ENCODE measurements at places on chromosomes 16 and 17.

- no peak for DNase-seq
Observed at GRCh38 chr17:20284570-20285295, 182.6 kb downstream of the LGALS9B start.

- DNase-seq = no peak
Observed at GRCh38 chr16:25009822-25010221, 5.3 kb downstream of the ARHGAP17 start.

GRCh38 chr17:28057731-28058246, 15.3 kb downstream of the NLK start:
- DNase-seq = no peak

GRCh38 chr17:22703204-22703603, 1010.9 kb downstream of the KCNJ18 start:
- no peak for DNase-seq

DNA sequence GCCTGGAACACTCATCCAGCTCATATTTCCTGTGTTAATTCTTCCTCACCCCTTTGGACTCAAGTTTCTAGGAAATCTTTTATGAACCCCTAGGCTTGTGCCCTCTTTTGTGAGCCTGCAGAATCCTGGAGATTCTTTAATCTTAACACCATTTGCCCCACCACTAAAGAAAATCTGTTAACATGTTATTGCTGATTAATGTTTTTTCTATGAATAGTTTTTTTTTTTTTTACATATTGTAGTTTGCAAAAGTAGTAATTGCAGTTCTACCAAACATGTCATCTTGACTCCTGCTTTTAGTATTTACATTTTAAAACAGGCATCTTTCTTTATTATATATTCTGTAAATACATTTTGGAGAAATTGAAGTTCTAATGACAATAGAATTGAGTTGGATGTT, 8.5 kb downstream of the PRSS54 start:
- DNase-seq = no peak

- peak; percentile 96 for DNase-seq
Observed at GRCh38 chr17:81566461-81567126, 14.4 kb upstream of the FAAP100 start.

- no peak for DNase-seq
Observed at GRCh38 chr17:57084361-57084801, 665 bp upstream of the AKAP1 start.

GRCh38 chr16:68070249-68070730, 14.9 kb upstream of the NFATC3 start:
- no peak for DNase-seq

- no peak for DNase-seq
Observed at GRCh38 chr17:2123375-2124251, 68.7 kb downstream of the HIC1 start.

DNA sequence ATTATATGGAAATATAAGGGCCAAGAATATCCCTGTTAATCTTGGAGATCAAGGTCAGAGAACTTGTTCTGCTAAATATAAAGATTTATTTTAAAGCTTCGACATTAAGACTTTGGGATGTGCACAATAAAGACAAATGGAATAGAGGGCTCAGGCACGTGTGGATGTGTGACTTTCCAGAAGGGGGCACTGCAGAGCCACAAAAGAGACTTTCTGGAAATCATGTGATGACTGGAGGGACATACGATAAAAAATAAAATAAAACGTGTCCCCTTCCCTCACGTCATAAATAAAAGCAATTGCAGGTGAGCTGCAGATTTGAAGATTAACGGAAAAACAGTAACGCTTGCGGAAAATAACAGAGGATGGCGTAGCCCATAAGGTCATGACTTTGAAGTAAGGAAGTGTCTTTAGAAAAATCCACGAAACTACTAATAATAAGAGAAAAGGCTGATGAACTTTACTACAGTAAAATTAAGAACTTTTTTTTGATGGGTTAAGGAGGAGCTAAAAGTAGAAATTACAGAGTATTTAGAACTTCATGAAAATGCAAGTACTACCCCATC, 9.4 kb upstream of the ENGASE start:
- no peak for DNase-seq

DNA sequence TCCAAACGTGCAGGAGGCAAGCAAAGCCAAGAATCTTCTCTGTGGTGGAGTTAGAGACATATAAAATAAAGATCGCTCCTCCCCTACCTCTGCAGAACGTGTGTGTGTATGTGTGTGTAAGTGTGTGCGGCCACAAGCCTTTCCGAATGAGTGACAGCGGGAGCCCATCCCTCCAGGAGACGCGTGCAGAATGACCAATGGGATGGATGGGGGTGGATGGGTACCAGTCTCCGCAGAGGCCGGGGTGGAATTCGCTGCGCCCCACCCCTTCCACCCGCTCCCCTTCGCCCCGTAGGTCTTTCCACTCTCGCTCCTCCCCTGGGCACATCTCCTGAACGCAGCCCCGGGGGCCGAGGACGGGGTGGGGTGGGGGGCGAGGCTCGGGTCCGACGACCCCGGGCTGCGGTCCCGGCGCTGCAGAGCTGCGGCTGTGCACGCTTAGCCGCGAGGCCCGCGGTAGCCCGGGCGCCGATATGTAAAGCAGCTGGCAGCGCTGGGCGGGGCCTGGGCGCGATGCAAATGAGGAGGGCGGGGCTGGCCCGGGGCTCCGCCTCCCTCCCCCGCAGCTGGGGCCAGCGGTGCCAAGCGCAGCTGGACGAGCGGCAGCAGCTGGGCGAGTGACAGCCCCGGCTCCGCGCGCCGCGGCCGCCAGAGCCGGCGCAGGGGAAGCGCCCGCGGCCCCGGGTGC, at the start of gene PRKCB:
Gene PRKCB, plus strand, starts transcription at position 594 of the 688 bp plus-strand sequence.
- no peak for DNase-seq

DNA sequence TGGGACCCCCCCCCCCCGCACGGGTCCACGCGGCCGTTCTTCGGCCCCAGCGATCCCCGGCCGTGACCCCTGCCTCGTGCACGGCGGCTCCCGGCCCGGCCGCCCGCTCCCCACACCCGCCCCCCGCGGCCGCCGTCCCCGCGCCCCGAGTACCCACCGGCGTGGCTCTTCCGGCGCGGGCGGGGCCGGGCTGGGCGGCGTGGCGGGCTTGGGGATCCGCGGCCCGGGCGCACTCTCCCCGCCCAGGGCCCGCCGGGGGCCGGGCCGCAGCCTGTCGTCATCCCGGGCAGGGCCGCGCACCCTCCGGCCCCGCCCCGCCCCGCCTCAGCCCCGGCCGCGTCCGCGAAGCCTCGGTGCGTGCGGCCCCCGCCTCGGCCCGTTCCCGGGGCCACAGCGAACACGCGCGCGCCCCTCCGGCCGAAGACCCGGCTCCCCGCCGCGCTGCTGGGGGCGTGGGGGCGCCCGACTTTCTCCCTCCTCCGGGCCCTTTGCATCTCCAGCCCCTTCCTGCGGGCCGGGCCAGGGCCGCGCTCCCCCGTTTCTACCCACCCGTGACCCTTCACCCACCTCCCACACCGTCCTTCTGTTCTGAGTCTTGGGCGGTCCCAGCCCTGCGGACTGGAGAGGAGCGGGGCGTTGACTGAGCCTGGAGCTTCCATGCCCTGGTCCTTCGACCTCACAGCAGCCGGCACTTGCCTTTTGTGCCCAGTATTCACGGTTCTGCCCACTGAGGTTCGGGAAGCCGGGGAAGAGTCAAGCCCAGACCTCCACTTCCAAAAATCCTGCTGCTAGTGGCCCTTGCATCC, 840 bp downstream of the MYO1C start:
- DNase-seq = no peak

- no peak for DNase-seq
Observed at GRCh38 chr16:30032083-30032819, 1.2 kb upstream of the TLCD3B start.

GRCh38 chr17:44363613-44364159, at the start of gene FAM171A2:
Gene FAM171A2, minus strand, starts transcription at chr17:44363853. Its CDS starts 139 bp downstream, at chr17:44363714.
- no peak for DNase-seq

GRCh38 chr17:71380535-71380934, 740.3 kb upstream of the SOX9 start:
- DNase-seq = no peak

Measured in AG04449 (cell line).